ENCODE measurements at places on chromosomes 3 and 15.

- DNase-seq = no peak
Observed at GRCh38 chr15:70128414-70129140, 30.9 kb upstream of the TLE3 start.

DNA sequence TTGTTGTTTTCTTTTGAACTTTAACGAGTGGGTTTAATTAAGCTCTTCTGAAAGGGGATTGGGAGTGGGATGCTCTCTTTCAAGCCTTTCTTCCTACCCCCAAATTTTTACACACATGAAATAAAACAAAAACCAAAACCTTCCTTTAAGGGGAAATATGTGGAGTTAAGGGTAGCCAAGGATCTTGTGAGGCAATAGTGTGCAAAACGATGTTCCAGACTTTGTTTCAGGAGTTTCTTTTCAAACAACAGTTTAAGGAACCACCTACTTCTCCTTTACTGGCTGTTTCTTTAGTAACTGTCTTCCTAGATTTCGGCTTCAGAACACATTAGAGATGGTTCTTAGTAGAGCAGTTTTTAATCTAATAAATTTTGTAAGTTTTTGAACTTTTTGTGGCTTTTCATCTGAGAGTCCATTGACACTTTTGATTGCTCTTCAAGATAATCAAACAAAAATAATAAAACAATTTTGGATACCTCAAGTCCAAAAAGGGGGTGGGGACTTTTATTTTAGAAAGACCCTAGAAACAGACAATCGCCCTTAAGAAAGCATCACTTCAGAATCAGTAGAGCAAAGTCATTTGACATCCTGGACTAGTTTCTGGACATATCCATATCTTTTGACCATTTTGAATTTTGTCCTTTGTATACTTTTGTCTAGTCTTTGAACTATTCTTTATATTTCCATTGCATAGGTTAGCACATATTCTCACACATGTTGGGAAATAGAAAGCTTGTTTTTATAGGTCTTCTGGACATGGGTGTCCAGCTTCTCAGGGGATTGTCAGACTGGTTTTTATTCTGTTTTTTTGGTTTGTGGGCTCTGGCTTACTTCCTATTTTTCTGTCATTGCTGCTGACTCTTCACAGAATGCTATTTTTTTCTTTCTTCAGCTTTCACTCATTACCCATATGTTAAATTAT is 6.0 kb downstream of the DIPK2A start:
- peak; percentile 35 for DNase-seq

GRCh38 chr3:186772701-186773417 is 10.5 kb upstream of the EIF4A2 start:
- peak; percentile 77 for DNase-seq

DNA sequence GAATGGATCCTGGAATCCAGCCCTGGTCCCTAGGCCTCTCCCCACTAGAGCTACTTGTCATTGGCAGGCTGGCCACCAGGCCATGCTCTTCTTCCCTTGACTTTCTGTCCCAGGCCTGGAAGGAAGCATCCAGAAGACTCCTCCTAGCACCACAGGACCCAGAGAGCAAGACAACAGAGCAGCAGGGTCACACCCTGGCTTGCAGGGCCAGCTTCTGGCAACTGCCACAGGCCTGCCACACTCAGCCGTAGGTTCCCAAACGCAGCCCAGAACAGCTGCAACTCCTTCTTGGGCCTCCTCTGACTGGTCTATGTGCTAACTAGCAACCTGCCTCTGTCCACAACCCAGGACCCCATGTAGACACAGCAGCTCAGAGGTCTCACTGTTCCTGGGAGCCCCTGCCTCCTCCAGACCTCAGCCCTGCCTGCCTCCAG is 36.8 kb upstream of the RPL32 start:
- peak; percentile 45 for DNase-seq

GRCh38 chr3:67678665-67679064 is 24.3 kb upstream of the SUCLG2 start:
- no peak for DNase-seq

- no peak for DNase-seq
Observed at GRCh38 chr3:170467571-170468147, 49.0 kb downstream of the CLDN11 start.

- no peak for DNase-seq
Observed at GRCh38 chr15:85451099-85451700, 70.8 kb downstream of the AKAP13 start.

GRCh38 chr3:55501905-55502304 is 14.8 kb upstream of the WNT5A start:
- DNase-seq = no peak

DNA sequence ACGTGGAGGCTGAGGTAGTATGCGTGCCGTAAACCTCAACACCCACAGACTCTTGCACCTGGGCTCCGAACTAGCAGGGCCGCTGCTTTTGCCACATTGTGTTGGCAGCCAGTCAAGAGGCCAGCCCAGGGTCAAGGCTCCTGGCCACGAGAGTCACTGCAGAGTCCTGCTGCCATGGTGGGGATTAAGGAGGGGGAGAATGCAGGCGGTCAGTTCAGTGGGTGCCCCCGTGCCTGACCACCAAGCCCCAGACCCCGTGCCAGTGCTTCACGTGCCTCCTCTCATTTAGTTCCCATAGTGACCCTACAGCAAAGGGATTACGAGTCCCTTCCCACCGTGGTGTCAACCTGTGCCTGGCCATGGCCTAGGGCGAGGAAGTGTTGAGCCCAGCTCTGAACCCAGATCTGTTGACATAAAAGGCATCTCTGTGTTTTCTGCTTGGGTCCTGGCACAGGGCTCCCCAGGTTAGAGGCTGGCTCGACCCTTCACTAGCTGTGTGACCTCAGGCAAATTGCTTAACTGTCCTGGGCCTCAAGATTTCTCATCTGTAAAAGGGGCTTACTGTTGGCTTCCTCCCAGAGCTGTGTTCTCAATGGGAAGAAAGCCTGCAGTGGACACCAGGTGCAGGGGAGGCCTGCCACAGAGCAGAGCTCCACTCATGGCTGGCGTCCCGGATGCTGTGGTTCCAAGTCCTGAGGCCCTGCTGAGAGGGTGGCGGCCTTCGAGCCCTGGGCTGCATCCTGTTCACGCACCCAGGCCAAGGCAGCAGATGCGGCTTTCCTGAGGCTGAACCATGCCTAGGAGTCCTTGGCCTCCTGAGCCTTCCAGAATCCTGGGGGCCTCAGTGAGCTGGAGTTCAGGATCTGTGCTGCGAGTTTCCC is 32.8 kb downstream of the FBLN2 start:
- DNase-seq = no peak

DNA sequence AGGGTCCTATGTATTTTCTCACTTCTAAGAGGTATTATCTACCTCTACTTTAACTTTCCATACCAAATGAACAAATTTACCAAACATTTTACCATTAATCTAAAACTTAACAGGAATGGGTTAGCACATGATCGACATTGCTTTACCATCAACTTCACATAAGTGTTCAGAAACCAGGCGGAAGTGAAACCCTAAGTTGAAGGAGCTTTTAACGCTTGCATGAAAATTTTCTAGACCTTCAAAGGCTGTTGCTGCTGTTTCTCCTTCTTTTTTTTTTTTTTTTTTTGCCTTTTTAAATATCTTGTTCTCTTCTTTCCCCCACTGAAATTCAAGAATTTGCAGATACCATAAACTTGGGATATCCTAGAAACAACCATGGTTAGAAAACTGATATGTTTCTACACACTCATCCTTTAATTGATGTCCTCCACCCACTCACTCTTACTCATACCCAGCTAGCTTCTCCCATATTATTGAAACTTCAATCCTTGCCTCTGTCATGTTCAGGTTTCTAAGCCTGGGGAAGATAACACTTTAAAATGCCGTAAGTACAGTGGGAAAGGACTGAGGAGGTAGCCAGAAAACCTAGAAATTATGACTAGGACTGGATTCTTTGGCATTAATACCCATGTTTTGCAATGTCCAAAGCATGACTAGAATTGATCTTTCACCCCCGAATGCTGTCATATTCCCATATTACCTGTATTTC is 24.7 kb downstream of the MYO5A start:
- DNase-seq = no peak

DNA sequence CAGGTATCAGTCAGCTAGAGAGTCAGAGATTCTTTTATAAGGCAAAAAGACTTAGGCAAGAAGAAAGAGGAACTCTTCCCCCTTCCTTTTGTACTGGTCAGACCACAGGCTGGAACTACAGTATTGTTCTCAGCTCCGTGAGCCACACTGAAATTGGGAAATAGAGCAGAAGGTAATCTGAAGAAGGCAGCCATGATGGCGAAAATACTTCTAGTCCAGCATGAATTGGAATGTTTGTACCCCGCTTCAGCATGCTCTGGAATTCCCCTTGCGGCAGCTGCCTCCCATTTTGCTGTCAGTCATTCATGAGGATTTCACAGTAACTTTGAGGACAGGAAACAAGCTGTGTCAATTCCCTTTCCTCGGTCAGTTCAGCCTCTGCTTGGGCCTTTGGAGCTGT is 96.2 kb downstream of the CORO2B start:
- DNase-seq = peak; percentile 74

GRCh38 chr15:71201477-71201876 is 86.2 kb downstream of the THSD4 start:
- DNase-seq = no peak

GRCh38 chr3:115151921-115152320 is 4.8 kb upstream of the ZBTB20 start:
- no peak for DNase-seq

DNA sequence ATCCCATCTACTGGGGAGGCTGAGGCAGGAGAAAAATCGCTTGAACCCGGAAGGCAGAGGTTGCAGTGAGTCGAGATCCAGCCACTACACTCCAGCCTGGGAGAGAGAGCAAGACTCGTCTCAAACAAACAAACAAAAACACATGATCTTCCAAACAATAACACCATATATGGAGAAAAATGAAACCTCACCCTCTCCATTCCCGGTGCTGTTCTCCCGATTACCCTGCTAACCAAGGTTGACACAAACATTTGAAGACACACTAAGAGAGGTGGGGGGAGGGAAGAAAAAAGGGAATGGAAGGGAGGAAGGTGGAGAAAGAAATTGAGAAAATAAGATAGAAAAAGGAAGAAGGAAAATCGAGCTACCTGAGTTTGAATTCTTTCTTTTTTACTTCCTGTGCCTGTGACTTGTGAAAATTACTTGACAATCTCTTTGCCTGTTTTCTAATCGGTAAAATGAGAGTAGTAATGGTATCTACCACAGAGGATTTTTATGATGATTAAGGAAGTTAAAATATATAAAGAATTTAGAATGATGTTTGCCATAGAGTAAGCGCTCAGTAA is 1.1 kb upstream of the PLSCR2 start:
- DNase-seq = no peak

DNA sequence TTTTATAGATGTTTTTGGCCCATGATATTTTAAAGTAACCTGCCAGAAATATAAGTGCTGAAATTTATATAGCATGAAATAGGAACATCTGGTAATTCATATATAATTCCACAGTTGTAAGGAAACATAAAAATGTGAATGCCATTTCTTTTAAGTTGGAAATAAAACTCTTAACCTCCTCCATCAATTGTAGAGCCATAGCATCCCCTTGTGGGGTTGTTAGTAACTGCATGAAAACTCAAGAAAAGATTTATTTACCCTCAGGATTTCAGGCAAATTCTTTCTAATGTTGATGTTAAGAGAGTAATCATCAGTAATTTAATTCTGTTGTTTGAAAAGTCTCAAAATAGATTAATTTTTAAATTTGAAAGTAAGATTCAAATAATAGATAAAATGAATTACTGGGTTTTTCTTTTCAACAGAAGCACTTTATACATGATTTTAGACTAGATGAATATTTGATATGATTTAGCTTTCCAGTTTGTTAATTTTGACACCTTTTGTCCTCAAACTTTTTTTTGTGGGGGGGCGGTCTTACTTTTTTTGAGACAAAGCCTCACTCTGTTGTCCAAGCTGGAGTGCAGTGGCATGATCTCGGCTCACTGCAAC is 74.7 kb downstream of the RASA2 start:
- peak; percentile 27 for DNase-seq

DNA sequence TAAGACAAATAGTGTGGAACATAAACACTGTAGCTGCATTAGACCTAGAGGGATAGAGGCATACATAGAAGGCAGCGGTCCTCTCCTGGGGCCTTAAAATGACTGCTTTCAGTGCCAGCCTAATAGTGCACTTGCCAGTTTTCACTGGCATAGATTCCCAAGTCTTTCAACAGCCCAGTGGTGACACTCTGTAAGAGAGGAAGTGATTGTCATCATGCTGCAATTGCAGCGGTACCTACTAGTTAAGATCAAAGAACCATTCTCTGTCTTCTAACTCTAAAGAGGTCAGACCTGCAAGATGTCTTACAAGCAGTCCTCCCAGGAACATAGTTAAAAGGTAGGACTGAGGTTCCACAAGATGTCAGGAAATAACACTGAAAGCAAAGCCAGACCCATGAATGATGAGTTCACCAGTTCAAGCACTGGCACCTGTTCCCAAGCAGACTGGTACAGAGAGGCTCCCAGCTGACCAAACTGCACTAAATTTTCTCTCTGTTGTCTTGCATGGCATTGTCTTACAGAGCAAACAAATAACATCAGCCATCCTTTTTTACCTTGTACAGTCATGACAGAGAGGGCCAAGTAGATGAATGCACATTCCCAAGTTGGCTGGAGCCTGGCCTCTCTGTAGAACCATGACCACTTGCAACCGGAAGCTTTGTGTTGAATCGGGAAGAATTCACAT is 100.5 kb upstream of the SKOR1 start:
- no peak for DNase-seq

All from GF-D8 (cell line).